Sigmoid colon (tissue), 7 donors: ENCODE measurements at places on chromosomes 2 and 18. TPM values are rescaled to one million over a fixed set of nuclear protein-coding genes. Genes with fewer than 3 reads are reported as not detected.

The KCNF1 gene
- 1.4 TPM for total RNA-seq

The KRTCAP3 gene
- total RNA-seq = not detected

The LAMA3 gene
- 8.4 TPM for total RNA-seq

GRCh38 chr18:59597049-59597448, 100.2 kb downstream of the CCBE1 start:
- peaks cover 30% of the 10 kb centered on the region for H3K4me1 ChIP-seq
- H3K36me3 ChIP-seq = no peaks in the 10 kb centered on the region
- no peaks in the 10 kb centered on the region for H3K27me3 ChIP-seq
- no peak overlapping the region for H3K4me3 ChIP-seq

DNA sequence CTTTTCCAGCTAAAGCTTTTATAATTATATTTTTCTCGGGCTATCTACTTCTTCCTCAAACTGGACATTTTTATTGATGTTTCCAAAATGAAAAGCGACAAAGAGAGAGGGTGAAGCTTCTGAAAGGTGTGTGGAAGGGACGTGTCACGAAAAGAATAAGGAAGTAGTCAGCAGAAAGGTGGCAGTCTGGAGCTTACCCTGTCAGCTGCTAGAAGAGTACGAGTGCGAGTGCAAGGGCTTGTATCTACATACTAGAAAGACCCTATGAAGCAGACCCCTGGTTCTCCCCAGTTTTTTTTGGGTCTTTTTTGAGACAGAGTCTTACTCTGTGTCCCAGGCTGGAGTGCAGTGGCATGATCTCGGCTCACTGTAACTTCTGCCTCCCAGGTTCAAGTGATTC, 14.6 kb downstream of the FHL2 start:
- H3K4me1 ChIP-seq = peaks cover 20% of the 10 kb centered on the region
- H3K36me3 ChIP-seq = peaks cover 18% of the 10 kb centered on the region
- H3K27ac ChIP-seq = no peak overlapping the region

DNA sequence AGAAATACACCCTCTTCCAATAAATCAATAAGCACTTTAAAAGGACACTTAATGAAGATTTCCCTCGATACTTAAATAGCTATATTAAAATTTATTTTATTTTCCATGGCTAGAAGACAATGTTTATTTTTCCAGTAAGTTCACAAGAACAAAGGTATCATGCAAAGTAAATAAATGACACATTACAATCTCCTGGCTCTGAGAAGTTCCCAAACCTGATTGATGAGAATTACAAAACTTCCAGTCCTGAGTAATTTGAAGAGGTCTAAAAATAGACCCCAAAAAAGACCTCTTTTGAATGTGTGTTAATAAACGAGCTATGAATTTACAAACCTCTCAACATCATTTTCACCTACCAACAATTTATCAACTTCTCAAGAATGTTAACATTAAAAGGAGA, 1.5 kb upstream of the PEX13 start:
- H3K27me3 ChIP-seq = no peaks in the 10 kb centered on the region
- peaks cover 34% of the 10 kb centered on the region for H3K4me1 ChIP-seq
- no peaks in the 10 kb centered on the region for H3K36me3 ChIP-seq
- no peak overlapping the region for H3K27ac ChIP-seq
- DNase-seq = no peak
- no peak overlapping the region for H3K4me3 ChIP-seq

DNA sequence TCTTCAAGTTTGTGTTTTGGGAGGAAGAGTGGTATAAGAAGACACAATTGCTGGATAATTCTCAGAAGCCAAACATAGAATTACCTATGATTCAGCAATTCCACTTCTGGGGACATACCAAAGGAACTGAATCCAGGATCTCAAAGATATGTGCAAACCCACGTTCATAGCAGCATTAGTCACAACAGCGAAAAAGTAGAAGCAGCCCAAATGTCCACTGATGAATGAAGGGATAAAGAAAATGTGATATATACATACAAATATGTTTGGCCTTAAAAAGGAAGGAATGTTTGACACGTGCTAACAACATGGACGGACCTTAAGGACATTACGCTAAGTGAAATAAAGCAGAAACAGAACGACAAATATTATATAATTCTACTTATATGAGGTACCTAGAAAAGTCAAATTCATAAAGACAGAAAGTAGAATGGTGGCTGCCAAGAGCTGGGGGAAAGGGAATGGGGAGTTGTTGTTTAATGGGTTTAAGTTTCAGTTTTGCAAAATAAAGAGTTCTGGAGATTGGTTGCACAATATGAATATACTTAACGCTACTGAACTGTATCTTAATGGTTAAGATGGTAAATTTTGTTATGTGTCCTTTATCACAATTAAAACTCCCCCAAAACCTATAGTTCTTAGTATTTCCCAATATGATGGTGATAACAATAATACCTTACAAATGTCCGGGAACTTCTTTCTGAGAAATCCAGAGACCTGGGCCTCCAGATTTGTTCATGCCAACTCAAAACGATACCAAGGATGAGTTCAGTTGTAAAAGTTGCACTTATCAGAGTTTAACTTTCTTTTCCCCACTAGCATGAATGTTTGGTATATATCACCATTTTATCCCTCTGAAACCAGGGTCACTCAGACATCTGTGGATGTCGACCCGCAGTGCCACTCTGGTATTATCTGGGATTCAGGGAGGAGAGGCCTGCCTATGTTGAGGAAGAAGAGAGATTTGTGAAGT, 33.7 kb upstream of the WIPF1 start:
- no peaks in the 10 kb centered on the region for H3K27me3 ChIP-seq
- no peak overlapping the region for H3K4me3 ChIP-seq
- peaks cover 69% of the 10 kb centered on the region for H3K4me1 ChIP-seq
- H3K36me3 ChIP-seq = no peaks in the 10 kb centered on the region

GRCh38 chr18:48732767-48733424, 194.1 kb downstream of the CTIF start:
- peaks cover 12% of the 10 kb centered on the region for H3K4me1 ChIP-seq
- no peak for DNase-seq
- H3K4me3 ChIP-seq = no peak overlapping the region
- no peaks in the 10 kb centered on the region for H3K36me3 ChIP-seq
